ENCODE measurements at places on chromosomes 3 and 15. TPM values are rescaled to one million over a fixed set of nuclear protein-coding genes. Genes with fewer than 3 reads are reported as not detected.

The DAZL gene
- not detected for total RNA-seq

The SH3GL3 gene
- 0.16 TPM for total RNA-seq

The AP3B2 gene
- total RNA-seq = 0.79 TPM

The UMPS gene
- 29.0 TPM for total RNA-seq

The REC114 gene
- total RNA-seq = not detected

The SPSB4 gene
- total RNA-seq = not detected

The FOXL2NB gene
- not detected for total RNA-seq

The CLDN16 gene
- not detected for total RNA-seq

The DISP2 gene
- total RNA-seq = 0.16 TPM

The PLA2G4D gene
- not detected for total RNA-seq

The CPNE9 gene
- not detected for total RNA-seq

The GPR27 gene
- not detected for total RNA-seq

The CCDC39 gene
- total RNA-seq = 0.52 TPM

The CILP gene
- 0.79 TPM for total RNA-seq

The FETUB gene
- not detected for total RNA-seq

The TERC gene
- total RNA-seq = 290 TPM

The NAALADL2 gene
- 9.5 TPM for total RNA-seq

All from bronchial smooth muscle cell (primary cell).